ENCODE measurements at places on chromosomes 6 and 20.

DNA sequence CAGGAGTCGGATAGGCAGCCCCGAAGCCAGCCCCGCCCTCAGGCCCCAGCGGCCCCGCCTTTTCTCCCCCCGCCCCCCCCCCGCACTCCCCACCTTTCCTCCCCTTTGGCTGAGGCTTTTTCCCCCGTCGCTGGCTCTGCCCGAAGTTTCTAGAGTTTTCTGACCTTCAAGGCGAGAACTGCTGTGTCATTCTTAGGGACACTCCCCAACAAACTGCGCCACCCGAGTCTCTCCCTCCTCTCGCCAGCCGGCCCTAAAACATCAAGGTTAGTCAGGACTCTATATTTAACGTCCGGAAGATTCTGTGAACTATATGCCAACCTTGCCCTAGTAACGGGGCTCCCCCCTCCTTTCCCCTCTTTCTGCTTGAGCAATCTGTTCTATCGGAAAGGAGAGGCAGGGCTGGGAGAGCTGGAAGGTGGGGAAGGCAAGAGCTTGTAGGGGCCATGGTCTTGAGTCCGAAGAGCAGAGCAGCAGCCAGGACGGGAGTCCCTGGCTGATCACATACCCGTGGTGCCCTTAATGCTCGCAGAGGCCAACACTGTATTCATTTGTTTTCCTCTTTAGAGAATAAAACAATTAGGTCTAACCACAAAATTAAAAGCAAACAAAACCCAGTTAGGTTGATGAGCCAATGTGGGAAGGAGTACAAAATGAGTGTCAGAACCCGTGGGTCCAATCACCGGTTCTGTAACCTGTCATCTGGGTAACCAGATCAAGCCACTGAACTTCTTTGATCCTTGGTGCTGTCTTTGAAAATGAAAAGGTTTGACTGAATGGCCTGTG is 5.3 kb upstream of the HSPA1B start:
- DNase-seq: no peak

GRCh38 chr6:153028286-153028685 is 25.8 kb upstream of the MTRF1L start:
- DNase-seq: no peak

DNA sequence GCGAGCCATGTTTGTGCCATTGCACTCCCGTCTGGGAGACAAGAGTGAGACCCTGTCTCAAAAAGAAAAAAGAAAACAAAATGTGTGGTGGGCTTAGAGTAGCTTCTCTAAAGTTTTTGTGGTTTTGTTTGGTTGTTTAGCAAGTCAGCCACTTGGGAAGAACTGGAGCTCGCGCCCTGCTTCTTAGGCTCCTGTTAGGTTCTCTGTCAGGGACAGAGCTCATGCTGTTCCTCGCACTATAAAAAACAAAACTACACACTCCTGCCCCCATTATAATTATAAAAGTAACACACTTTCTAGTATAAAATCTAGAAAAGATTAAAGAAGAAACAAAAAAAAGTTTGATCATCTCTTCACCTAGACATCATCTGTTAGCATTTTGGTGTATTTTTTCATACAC is 33.0 kb downstream of the GMPR start:
- no peak for DNase-seq

- no peak for DNase-seq
These were observed 21.4 kb upstream of the TRAM2 start for GRCh38 chr6:52598123-52598823.

DNA sequence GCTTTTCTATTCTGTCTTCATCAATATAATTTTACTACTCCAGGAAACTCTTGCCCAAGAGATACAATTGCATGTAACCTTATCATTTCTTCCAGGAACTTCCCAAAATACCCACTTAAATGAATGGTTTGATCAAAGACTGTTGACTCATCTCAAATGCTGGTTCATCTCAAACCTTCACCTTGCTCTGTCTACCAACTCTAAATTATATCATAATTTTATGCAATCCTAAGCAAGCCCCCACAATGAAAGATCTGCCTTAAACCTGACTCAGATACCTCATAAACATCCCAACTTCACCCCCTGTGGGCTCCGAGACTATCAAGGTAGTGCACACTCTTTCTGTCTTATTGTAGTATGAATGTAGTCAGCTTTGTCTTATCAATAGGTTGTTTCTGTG is 65.5 kb upstream of the GCM1 start:
- no peak for DNase-seq

GRCh38 chr20:38725148-38725901 is 1.0 kb downstream of the SLC32A1 start:
- no peak for DNase-seq

- no peak for DNase-seq
These were observed 9.5 kb upstream of the NR2E1 start for GRCh38 chr6:108156180-108156937.

- no peak for DNase-seq
These were observed 76.9 kb downstream of the GINS1 start for GRCh38 chr20:25484224-25484846.

GRCh38 chr6:111871207-111871606 is 2.0 kb downstream of the FYN start:
- DNase-seq: no peak

DNA sequence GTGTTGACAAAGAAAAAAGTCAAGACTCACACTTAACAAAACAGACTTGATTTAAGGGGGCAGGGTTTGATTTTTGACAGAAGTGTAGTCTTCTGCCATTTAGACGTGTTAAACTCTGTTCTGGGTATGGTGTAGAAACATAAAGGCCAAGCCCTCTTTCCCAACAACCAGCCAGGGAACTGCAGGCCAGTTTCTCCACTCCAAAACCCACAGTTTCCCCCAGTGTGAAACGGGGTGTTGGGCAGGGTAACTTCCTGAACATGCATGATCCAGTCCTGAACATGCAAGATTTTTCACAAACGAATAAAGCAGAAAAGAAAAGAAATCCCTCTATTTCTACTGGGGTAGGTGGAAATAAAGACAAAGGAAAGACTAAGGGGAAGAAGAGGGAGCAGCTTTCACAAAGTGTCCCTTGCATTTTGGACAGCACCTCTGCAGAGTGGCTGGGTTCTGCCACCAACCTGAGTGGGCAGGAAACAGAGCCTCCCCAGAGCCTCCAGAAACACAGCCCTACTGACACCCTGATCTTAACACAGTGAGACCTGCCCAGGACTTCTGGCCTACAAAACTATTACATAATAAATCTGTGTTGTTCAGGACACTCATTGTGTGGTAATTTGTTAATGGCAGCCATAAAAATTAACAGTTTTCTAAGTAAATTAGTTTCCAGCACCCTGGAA is 7.5 kb downstream of the APMAP start:
- DNase-seq: no peak

- DNase-seq: no peak
These were observed 28.7 kb downstream of the PTPRK start for GRCh38 chr6:128491610-128492206.

GRCh38 chr20:23028392-23028791 is 6.7 kb upstream of the SSTR4 start:
- DNase-seq: no peak

DNA sequence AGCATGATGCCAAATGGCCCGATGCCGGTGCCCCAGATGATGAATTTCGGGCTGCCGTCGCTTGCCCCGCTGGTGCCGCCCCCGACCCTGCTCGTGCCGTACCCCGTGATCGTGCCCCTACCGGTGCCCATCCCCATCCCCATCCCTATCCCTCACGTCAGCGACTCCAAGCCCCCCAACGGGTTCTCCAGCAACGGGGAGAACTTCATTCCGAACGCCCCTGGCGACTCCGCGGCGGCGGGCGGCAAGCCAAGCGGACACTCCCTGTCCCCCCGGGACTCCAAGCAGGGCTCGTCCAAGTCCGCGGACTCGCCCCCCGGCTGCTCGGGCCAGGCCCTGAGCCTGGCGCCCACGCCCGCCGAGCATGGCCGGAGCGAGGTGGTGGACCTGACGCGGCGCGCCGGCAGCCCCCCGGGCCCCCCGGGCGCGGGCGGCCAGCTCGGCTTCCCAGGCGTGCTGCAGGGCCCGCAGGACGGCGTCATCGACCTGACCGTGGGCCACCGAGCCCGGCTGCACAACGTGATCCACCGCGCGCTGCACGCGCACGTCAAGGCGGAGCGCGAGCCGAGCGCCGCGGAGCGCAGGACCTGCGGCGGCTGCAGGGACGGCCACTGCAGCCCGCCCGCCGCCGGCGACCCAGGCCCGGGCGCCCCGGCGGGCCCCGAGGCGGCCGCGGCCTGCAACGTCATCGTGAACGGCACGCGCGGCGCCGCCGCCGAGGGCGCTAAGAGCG is 144.6 kb downstream of the SOBP start:
- DNase-seq: no peak

DNA sequence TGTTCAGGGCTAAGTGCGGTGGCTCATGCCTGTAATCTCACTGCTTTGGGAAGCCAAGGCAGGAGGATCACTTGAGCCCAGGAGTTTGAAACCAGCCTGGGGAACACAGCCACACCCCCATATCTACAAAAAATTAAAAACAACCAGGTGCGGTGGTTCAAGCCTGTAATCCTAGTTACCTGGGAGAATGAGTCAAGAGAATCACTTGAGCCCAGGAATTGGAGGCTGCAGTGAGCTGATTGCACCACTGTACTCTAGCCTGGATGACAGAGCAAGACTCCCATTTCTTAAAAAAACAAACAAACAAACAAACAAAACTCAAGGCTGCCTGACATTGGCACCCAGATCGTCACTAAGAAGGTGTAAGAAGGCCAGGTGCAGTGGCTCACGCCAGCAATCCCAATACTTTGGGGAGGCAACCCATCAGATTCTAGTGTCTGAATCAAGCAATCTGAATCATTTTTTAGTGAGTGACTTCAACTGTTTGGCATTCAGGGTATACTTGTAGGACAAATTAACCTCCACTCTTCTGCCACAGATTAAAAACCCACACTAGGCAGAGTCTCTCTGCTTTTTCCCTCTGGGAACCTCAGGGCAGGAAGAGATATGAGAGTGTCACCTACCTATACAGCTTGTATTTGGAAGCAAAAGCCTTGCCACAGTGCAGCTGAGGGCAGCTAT is 6.1 kb downstream of the PLAGL2 start:
- DNase-seq: no peak

- no peak for DNase-seq
These were observed 108.7 kb upstream of the FERMT1 start for GRCh38 chr20:6231556-6231955.

GRCh38 chr6:94683409-94683808 is 893.9 kb upstream of the MANEA start:
- no peak for DNase-seq

DNA sequence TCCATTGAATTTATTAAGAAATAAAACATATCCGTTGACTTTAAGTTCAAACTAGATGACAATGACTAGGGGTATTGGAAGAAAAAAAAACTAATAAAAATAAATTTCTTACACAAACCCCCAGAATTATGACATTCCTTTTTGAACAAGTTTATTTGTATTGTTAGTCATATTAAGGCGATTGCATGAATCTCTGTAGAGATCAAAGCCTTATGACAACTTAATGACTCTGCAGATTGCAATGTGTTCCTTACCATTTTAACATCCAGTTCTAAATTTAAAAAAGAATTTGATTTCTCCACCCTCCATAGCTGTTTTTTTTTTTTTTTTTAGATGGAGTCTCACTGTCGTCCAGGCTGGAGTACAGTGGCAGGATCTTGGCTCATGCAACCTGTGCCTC is 189.8 kb upstream of the CEP162 start:
- peak; percentile 45 for DNase-seq

DNA sequence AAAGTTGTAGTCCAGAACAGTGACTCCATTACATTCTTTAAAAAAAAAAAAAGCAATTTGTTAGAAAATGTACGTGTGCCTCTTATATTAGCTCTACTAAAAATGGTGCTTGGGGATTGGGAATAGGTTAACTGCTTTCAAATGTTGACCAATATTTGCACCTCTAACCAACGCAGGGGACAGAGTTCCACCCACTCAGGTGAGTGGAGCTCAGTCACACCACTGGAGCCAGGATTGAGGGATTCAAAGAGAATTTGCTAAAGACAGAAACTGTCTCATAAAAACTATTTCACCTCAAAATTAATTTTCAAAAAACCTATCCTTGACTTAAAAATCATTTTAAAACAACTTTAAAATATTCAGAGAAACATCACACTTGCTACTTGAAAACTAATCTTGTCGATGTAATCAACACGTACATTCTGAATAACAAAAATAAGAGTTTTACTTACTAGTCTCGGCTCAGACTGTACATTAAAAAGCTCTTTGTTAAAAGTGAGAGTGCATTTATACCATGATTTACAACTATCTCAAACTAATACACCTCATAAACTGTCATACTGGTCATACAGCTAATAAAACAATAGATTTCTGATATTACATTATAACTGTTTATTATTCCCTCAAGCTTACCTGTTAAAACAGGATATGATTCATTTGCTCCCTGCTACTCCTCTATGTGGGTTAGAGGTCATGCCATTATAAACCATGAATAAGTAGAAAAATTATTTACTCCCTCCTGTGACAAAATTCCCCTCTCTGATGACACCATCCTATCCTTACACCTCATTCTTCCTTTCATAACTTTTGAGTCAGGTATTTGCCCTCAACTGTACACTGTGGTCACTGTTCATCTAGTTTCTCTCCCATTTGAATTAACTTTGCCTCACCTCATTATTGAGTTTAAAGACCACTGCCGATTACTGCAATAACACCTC is 88.6 kb downstream of the PDE10A start:
- no peak for DNase-seq

- DNase-seq: no peak
These were observed 42.2 kb downstream of the FLRT3 start for GRCh38 chr20:14295238-14295637.

- peak; percentile 34 for DNase-seq
These were observed 249.1 kb downstream of the OGFRL1 start for GRCh38 chr6:71537717-71538116.

GRCh38 chr6:106053484-106054205 is 32.5 kb upstream of the PRDM1 start:
- DNase-seq: no peak

GRCh38 chr20:53739799-53740785 is 146.5 kb upstream of the ZNF217 start:
- DNase-seq: no peak

- no peak for DNase-seq
These were observed 160.9 kb downstream of the CD83 start for GRCh38 chr6:14278446-14278845.

DNA sequence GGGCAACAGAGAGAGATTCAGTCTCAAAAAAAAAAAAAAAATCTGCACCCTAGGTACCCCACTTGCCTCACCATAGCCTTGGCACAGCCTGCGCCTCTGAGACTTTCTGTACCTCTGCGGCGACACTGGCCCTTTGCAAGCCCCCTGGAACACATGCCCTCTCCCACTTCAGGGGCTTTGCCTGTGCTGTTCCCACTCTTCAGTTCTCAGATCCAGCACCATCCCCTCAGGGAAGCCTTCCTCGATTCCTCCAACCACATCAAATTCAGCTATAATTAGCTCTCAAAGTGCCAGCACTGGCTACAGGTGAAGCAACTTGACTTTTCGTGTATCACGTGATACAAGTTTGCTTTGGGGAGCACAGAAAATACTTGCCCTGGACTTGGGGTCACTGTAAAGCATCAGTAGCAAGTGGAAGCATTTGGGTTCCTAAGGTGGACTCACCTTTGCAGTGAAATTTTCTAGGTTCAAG is 2.1 kb upstream of the UBE2V1 start:
- no peak for DNase-seq

GRCh38 chr20:35700625-35701148 is 1.5 kb downstream of the ROMO1 start:
- no peak for DNase-seq

- DNase-seq: no peak
These were observed 39.6 kb upstream of the CMTR1 start for GRCh38 chr6:37393381-37393929.

- no peak for DNase-seq
These were observed 101.8 kb downstream of the PREP start for GRCh38 chr6:105301072-105301503.

GRCh38 chr20:5215672-5216304 is 89.0 kb downstream of the CDS2 start:
- no peak for DNase-seq
